NCI-H226 (cell line): ENCODE measurements at places on chromosomes 2 and 18.

- peak; percentile 31 for DNase-seq
Measured at GRCh38 chr2:190679813-190680591, 31.1 kb downstream of the NAB1 start.

GRCh38 chr2:127045792-127046501 is 61.0 kb downstream of the BIN1 start:
- no peak for DNase-seq

DNA sequence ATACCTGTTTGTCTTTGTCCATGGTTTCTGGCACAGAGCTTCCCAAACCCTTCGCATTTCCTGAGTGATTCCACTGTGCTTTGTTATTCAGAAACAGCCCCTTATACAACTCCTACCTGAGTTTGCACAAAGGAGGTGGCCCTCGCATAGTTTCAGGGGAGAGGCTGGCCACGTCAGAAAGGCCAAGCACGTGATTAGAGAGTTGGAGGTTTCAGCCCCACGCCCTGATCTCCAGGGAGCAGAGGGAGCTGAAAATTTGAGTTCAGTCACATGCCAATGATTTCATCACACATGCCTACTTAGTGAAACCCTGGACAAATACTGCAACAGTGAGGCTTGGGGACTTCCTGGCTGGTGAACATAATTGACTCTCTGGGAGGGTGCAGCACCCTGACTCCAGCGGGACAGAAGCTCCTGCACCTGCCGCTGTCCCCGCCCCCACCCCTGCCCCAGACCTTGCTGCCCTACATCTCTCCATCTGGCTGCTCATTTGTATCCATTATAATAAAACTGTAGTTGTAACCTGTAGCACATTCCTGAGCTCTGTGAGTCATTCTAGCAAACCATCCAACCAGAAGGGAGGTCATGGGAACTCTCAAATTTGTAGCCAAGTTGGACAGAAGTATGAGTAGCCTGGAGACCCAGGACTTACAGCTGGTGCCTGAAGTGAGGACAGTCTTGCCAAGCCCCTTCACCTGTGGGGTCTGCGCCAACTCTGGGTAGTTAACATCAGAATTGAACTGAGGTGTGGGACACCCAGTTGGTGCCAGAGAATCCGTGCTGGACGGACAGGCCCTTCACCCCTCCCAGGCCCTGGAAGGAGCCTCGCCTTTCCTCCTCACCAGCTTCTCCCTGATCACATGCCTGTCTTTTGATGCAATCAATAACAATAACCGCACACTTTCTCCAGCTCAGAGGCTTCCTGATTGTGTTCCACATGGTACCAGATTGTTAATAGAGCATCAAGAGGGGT is 224.3 kb downstream of the ANAPC1 start:
- DNase-seq = peak; percentile 96

DNA sequence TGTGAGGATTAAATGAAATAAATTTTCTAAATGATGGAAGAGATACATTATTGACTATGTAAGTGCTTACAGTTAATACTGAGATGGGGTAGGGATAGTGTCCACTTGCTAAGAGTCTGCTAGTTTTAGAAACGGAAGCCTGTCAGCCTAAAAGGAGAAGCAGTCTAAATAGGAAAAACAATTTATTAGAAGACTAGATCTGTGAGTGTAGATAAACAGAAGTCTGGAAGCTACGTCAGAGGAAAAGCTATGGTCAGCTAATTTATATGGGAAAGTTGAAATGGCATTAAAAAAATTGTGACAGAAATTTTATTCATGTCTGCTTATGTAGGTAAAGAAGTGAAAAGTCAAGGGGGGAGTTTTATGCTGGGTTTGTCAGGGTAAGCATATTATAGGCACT is 1338.4 kb upstream of the CHAC2 start:
- no peak for DNase-seq

DNA sequence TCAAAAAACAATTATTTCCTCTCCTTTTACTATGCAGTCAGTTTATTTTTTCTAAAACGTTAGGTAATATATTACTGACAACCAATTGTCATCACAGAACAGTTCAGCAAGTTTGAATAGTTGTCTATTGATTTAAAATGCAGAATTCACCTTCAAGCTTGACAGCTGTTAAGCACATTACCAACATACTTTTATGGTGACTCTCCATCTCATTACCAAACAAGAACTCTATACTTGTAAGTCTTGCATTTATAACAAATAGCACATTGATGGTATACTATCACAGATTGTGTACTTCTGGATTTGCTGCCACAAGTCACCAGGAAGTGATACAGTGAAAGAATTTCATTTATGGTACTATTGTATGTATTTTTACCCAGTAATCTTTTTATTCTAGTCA is 99.4 kb upstream of the PPP1CB start:
- peak; percentile 22 for DNase-seq

DNA sequence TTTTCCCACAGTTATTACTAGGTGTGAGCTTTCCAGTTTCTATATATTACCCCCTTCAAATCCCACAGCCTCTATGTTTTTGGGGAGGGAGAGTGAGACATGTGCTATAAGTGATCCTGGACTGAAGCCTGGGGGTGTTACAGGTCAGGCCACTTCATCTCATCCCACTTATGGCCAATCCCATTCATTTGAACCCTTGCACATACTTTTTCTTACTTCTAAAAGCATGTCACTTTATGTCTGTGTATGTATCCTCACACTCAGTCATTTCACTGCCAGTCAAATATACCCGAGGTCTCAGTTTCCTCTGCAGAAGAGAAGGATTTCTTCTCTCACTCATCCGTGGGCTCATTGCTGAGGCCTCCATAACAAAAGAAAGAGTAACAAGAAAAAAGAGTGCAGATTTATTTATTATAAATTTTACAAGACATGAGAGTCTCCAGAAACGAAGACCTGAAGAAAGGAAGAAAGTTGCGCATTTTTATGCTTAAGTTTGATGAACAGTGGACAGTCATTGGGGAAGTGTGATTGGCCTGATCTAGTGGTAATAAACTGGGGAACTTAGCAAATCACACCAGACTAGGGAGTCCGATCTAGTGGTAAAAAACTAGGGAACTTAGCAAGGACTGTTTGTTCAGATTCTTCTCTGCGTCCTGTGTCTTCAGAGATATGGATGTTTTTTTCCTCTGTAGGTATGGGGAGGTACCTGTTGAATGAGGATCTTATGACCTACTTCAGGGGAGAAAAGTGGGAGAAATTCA is 52.1 kb downstream of the ICOS start:
- no peak for DNase-seq

- no peak for DNase-seq
Measured at GRCh38 chr2:163563336-163563735, 172.5 kb downstream of the FIGN start.

DNA sequence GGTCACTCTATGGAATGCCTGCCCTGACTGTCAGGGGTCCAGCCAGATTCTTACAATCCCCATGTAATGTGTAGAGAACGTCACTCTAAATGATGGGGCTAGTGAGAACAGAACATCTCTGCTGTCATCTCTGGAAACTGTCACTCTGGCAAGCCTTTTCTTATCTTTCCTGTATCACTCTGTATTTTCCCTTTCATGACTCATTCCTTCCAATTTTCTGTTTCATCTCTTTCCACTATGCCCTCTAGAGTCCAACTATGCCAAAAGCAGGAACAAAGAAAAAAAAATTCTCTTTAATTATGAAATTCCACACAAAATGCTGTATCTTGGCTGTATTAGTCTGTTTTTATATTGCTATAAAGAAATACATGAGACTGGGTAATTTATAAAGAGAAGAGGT is 608.8 kb downstream of the ADCYAP1 start:
- DNase-seq = peak; percentile 7

DNA sequence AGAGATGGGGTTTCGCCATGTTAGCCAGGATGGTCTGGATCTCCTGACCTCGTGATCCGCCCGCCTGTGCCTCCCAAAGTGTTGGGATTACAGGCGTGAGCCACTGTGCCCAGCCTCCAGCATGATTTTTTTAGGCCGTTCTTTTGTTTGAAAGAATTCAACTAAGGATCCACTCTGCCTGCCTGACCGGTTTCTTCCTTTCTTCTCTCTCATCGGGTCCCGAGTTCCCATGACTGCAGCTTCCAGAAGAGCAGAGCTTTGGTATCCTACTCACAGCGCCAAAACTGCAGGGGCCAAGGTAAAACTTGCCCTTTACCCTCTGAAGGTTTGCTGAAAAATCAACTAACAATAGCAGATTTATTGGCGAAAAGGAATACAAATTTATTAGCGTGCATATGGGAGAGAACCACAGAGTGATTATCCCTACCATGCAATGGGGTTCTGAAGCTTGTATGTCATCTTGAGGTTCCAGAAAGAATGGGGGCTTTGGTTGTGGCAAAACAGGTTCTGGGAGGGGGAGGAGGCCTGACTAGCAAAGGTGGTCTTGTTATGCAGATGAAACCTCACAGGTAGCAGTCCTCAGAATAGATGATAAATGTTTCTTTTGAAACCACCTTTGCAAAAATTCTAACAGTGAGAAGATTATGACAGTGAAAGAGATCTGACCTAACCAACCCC is 87.0 kb upstream of the MSH6 start:
- no peak for DNase-seq

DNA sequence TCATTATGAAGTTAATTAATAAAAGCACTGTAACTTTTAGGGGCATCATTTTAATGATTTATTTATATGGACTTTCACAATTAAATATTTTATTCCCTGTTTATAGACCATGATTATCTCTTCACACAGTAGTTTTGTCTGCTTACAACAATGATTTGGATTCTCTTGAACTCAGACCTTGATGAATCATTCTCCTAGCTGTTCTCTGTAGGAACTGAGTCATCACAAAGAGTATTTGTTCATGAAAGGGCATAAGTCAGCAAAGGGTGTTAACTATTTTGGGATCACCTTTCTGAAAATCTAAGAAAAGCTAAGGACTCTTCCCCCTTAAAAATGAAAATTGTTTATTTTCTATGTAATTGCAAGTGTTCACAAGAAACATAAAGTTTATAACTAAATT is 461.1 kb upstream of the UBE2E3 start:
- peak; percentile 37 for DNase-seq

DNA sequence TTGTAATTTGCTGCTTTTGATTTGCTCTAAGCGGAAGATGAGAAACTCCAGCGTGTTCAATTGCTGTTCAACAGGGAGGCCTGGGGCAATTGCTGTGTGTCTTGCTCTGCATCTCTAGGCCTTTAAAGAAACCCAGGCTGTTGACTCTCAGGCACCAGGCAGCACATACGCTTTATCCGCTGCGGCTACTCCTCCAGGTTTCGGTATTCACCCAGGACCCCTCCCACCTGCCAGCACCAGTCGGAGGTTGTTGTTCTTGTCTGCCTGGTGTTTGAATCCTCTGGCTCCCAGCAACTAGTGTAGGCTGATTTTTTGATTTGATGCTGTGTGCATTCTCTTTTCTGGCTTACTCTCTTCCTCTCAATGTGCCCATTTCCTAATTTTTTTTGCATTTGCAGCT is 383.1 kb downstream of the TSN start:
- DNase-seq = no peak

DNA sequence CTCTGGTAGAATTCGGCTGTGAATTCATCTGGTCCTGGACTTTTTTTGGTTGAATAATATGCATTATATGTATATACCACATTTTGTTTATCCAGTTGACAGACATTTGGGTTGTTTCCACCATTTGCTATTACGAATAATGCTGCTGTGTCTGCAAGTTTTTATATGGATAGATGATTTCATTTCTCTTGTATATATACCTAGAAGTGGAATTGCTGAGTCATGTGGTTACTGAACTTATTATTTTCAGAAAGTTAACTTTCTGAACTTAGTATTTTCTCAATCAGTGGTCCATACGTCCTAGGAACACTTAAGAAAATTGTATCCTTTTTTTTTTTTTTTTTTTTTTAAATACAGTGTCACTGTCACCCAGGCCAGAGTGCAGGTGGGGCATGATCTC is 63.3 kb downstream of the RIF1 start:
- no peak for DNase-seq

DNA sequence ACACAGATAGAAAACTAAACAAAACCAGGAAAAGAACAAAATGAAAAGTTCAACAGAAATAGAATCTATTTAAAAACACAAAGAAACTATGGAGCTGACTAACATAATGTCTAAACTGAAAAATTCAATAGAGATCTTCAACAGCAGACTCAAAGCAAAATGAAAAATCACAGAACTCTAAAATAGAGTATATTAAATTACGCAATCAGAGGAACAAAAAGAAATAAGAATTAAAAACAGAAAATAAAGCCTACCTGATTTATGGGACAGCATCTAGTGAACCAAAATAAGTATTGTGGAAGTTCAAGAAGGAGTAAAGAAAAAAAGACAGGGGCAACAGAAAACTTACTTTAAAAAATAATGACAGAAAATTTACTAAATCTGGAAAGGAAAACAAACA is 152.1 kb upstream of the GALNT5 start:
- no peak for DNase-seq

DNA sequence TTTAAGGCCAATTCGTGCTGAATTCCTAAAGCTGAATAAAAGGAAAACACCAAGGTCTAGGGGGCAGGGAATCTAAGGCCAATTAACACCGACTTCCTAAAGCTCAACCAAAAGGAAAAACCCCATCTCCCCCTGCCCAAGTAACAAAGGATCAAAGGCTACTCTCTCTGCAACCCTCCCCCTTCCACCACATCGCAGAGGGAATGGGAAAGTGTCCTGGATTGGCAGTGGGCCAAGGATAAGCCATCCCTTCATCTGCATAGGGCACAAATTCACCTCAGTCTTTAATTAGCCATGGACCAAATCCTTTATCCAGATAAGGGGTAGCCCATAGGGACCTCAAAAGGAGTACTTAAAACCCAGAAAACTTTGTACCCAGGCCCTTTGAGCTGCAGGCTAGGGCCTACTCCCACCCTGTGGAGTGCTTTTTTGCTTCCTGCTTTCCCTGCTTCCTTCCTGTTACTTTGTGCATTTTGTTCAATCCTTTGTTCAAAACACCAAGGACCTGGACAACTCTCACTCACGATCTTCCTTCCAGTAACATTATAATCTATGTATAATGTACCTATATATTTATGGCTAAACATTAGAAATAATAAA is 2119.8 kb upstream of the CELF4 start:
- DNase-seq = no peak

DNA sequence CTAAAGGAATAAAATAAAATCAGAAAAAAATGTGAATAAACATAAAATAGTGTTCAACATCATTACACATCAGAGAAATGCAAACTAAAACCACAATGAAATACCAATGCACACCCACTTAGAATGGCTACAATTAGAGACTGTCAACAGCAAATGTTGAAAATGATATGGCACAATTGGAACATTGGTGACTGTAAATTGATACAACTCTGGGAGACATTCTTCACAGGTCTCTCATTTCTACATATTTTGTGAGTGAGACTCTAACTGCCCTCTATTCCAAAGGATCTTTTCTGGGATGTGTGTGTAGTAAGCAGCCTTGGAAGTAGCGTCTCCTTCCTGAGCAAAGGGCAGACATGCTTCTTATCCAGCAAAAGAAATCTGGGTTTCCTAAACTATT is 323.0 kb downstream of the FBXO15 start:
- DNase-seq = no peak

DNA sequence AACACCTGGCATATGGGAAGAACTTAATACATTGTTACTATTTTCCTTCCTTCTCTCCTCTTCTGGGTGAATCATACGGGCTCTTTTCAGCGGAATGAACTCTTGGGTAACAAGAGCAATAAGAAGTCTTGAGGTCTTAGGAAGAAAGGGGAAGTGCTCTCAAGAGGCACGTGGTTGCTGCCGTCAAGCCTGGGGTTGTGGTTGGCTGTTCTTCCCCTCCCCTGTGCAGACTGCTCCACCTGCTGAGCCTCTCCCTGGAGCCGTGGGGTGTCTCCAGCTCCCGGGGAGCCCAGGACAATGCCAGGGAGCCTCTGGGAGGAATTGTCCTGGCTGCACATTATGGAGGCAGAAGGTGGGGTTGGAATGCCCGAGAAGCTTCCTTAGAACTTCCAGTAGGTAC is 19.4 kb downstream of the TOGARAM2 start:
- no peak for DNase-seq
